Upper lobe of left lung (tissue), 6 donors: ENCODE measurements at places on chromosomes 5 and 9.

DNA sequence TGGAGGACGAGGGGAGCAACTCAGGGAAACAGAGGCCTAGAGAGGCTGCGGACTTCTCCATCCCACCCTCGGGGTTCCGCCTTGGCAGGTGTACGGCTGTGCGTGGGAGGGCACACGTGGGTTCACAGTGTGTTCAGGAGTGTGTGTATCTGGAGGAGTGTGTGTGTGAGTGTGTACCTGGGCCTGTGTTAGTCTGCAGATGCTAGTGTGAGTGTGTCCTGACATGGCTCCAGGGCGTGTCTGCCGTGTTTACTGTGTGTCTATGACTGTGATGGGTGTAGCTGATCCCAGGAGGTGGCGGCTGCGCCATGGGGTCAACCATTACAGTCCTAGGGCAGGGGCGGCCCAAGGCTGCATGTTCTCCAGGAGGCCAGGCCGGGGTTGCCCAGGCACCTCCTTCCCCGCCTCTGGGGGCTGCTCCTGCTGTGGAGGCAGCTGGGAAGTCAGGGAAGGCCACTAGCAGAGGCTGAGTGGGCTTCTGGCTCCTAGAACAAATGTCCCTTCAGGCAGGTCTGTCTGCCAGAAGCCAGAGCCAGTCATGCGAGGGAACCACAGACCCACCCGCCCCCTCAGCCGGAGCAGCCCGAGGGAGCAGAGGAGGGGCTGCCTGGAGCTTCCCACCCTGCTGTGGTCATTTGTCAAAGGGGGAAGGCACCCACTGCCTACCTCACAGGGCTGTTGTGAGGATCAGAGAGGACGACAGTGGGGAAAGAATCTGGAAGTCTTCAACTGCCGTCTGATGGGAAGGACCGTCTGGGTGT is 21.4 kb downstream of the CRB2 start:
- DNase-seq = no peak

- DNase-seq = no peak
Observed at GRCh38 chr5:175493726-175494125, 15.4 kb downstream of the SFXN1 start.

- no peak for DNase-seq
Observed at GRCh38 chr5:108620516-108620915, 127.2 kb upstream of the FER start.

DNA sequence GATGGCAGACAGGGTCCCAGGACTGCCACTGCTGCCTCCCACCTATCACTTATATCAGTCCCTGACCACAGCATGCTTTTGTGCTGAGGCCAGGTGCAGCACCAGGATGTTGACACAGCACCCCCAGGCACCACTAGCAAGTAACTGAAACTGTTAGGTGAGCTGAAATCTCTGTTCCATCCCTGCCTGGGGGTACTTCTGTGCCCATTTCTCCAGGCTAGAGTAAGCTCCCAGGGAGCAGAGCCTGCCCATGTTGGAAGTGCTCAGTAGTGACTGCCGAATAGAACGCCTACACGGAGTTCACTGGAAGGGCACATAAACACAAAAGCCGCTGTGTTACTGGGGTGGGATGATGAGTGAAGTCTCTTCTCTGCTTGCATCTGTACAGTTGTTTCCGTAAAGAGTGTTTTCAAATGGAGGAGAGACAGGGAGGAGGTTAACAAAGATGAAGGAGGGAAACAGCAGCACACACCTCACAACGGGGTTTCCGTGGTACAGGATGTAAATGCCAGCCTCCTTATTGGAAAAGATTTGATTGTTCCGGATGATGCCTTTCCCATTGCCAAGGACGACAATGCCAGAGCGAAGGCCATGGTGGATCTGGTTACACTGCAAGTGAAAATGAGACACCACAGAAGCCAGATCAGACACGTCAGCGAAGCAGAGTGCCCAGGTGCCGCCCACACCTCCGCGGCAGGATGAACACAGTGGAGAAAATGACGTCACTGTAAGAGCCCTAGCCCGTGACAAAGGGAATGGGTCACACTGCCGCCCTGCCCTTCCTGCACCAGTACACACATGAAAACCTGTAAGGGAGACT is 43.1 kb downstream of the POLR1E start:
- DNase-seq = no peak

DNA sequence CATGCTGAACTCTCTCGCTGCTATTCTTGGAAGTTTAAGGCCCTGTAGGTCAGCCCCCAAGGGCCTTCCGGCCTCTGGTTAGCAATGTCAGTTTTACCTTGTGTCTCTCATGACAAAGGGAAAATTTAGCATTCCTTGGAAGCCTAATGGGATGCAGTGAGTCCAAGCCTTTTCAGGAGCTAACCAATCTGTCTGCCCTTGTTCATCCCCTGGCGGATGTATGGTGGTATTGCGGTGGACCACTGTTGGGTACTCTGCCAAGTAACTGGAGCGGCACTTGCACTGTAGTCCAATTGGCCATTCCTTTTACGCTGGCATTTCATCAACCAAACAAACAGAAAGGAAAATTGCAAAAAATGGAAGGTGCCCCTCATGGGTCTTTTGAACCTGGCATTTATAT is 318.4 kb upstream of the NMUR2 start:
- DNase-seq = no peak

- DNase-seq = peak; percentile 39
Observed at GRCh38 chr9:93123561-93124283, 10.3 kb downstream of the NINJ1 start.

DNA sequence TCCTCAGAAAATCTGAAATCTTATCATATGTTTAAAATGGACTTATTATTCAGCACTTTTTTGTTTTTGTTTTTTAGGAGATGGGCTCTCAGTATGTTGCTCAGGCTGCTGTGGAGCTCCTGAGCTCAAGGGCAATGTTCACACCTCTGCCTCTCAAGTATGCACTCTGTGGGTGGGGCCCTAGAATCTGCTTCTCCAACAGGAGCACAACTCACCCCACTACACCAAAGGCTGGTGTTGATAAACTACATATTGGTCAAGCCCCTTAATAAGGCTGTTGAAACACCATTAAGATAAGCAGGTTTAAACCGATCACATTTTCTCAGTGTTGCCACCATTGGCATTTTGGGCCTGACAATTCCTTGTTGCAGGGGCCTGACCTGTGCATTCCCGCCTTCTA is 131.6 kb downstream of the FANCC start:
- DNase-seq = no peak

- no peak for DNase-seq
Observed at GRCh38 chr5:7663808-7664207, 187.1 kb downstream of the CFAP90 start.

- DNase-seq = no peak
Observed at GRCh38 chr5:151897020-151897552, 27.6 kb downstream of the GLRA1 start.

GRCh38 chr5:5598547-5599113 is 176.2 kb downstream of the ICE1 start:
- DNase-seq = no peak

DNA sequence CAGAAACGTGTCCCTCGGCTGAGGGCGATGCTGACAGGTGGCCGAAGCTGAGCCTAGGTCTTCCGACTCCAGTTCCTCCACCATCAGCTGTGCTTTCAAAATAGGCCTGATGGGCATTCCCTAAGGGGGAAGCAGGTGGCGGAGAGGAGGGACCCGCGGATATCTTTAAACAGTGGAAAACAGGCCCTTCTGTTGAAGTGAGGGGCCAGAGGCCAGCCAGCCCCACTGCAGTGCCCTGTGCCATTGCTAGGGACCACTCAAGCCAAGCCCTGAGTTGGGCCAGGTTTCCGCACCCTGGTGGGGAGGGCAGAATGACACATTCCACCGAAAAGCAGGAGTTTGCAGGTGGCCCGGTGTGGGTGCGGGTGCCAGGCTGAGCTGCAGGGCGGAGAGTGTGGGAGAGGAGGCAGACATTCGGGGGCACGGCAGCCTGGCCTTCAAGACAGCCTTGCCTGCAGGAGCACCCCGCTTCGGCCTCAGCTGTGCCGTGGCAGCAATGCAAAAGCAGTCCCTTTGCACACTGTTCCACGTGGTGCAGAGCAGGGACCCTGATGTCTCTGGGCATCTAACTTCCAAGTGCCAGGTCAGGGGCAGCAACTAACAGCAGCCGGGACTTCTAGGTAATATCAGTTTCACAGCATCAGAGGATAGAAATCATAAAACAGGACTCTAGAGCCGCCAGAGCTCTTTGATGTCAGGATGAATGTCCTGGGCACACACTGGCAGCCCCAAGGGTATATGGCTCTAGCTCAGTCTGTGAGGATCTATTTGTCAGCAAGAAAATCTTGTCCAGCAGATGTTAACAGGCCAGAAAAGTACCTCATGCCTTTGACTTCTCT is 17.2 kb downstream of the HNRNPH1 start:
- no peak for DNase-seq

GRCh38 chr5:157308836-157309465 is 43.0 kb downstream of the CYFIP2 start:
- no peak for DNase-seq

- no peak for DNase-seq
Observed at GRCh38 chr5:178069909-178070308, 43.4 kb upstream of the N4BP3 start.

DNA sequence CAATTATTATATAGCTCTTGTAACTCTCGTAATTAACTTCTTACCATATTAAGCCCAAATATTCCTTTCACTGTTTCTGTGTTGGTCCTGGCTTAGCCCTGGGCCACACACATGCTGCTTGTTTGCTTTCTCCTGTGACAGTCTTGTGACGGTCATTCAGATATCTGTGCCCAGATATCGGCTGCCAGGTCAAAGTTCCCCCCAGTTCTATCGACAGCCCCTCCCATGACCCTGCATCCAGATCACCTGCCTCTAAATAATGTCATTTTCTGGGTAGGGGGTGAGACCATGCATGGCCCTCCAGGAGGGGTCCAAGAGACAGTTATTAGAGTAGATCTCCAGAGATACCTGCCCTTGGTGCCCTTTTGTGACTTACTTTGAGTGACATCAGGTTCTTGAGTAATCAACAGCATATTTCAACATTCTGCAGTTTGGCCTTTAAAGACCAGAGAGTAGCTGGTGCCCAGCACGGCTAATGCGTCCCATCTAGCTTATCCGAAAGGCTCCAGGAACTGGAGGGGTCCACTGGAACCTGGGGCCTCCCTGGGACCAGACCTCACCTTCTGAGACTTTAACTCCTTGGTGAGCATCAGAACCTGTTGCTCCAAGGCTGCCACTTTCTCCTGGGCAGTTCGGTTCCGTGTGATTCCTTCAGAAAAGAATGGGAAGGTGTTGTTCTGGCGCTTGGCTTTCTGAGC is 26.9 kb downstream of the TBC1D2 start:
- DNase-seq = no peak

GRCh38 chr5:76838481-76839261 is 11.1 kb upstream of the S100Z start:
- DNase-seq = no peak
